ENCODE measurements at places on chromosomes 6 and 20.
A peak's percentile ranks its signal among the peaks of the same experiment; 100 is the strongest.

DNA sequence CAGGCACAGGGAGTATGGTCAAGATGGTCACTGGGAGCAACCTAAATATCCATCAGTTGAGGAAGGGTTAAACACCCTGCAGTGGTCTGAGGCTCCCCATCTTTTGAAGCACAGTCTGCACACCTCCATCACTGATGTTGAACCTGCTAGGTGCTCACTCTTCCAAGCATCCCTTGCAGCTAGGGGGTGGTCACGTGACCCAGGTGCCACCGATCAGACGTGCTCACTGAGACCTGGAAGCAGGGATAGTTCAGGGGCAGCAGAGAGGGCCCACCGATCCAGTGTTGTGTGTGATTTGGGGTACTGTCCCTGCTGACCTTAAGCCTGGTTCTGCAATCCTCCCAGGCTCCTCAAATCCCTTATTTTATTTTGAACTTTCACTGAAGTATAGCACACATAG, 134.6 kb downstream of the CEBPB start:
- no peak for DNase-seq

DNA sequence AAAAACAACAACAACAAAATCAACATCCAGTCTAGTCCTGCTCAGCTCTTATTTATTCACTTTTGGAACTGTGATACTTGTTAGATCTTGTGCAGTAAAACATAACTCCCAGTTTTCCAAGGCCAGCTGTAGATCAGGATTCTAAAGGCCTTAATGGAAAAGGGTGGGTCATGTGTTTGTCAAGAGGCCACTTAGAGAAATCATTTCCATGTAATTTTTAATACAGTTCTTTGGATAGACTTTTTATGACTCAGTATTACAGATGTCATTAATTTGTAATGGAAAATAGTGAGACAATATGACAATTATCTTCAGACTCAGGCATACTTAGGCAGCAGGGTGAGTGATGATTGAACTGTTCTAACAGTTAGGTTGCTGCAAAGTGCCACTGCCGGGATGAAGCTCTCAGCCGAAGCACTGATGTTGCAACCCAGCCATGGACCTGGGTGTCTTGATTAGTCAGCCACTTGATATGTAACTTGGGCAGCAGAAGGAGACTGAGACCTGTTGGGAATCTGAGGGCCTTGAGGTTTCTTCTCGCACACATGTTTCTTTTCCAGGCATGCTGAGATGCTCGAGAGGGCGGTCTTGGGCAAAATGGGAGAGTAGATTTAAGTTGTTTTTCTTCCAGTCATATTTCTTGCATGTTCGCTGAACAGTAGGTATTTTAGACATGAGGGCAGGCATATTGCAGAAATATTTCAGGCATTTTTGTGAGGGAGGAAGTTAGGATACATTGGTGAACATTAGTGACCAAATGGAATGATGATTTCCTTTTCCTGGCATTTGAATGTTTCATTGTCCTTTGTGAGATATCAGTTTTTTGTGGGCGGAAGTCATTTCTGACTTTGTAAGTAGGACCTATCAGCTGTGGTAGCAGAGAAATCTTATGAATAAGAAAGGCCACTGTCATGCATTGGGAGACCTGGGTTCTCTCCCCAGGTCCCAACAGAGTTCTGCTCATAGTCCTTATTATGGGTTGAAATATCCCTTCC, 52.3 kb downstream of the SLX4IP start:
- peak; percentile 25 for DNase-seq

GRCh38 chr20:50439539-50440453, 70.4 kb upstream of the PTPN1 start:
- peak; percentile 41 for DNase-seq

- no peak for DNase-seq
Measured at GRCh38 chr6:84560436-84561390, 203.7 kb downstream of the TBX18 start.

- DNase-seq, result no peak
Measured at GRCh38 chr6:39230654-39231035, 1.4 kb upstream of the KCNK5 start.

- DNase-seq, result no peak
Measured at GRCh38 chr6:77796824-77797809, 144.3 kb downstream of the MEI4 start.

DNA sequence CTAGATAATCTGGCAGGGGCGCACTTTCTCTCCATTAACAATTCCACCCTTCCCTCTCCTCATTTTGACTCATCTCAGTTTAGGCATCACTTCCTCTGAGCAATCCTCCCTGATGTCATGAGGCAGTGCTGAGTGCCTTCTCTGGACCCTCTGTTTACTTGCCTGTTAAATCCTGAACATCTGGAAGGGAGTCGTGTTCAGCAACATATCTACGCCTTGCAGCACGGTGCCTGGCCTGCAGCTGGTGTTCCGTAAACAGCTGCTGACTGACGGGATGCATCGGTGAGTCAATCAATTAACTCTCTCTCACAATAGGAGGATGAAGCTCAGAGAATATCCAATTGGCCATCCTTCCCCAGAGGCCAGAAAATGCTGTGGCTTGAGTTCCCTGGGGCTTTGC, 613.5 kb downstream of the PTPRT start:
- DNase-seq, result no peak

GRCh38 chr6:158954753-158955152, 45.2 kb downstream of the RSPH3 start:
- DNase-seq, result no peak

DNA sequence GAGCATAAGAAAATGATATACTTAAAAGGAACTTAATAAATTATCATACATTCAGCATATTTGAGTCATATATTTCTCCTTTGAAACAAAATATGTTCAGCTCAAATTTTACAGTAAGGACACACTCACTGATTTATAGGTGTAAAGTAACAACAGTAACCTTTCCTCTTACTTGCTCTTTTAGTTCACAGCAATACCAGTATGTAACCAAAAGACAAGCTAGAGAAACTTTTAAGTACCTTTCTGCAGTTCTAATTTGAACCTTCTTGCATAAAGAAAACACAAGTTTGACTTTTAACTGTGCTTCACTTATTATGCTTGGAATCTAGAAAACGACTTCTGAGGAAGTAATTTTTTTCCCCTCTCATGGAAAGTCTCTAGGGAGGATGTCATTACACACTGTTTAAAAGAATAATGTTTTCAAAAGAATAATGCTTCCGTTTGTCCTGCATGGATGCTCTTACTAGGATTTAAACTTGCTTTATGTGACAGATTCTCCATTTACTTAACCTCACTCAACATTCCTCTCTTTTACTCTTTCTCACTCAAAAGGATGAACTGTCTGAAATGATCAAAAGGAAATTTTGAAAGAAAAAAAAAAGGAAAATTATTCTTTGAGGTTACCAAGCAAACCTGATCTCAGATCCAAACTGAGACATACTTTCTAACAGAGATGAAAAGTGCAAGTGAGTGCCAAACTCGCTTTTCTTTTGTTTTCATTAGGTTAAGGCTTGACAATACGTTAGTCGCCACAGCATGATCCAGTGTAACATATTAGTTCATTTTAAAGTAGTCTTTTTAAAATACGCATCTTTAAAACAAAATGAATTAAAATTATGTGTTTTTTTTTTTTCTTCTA, 22.4 kb upstream of the CALHM6 start:
- DNase-seq, result no peak

- DNase-seq, result no peak
Measured at GRCh38 chr6:16816891-16817290, 55.6 kb upstream of the ATXN1 start.

- DNase-seq, result peak; percentile 13
Measured at GRCh38 chr6:88698661-88699060, 264.8 kb downstream of the RNGTT start.

- no peak for DNase-seq
Measured at GRCh38 chr20:61661025-61661424, 404.7 kb downstream of the TAF4 start.

DNA sequence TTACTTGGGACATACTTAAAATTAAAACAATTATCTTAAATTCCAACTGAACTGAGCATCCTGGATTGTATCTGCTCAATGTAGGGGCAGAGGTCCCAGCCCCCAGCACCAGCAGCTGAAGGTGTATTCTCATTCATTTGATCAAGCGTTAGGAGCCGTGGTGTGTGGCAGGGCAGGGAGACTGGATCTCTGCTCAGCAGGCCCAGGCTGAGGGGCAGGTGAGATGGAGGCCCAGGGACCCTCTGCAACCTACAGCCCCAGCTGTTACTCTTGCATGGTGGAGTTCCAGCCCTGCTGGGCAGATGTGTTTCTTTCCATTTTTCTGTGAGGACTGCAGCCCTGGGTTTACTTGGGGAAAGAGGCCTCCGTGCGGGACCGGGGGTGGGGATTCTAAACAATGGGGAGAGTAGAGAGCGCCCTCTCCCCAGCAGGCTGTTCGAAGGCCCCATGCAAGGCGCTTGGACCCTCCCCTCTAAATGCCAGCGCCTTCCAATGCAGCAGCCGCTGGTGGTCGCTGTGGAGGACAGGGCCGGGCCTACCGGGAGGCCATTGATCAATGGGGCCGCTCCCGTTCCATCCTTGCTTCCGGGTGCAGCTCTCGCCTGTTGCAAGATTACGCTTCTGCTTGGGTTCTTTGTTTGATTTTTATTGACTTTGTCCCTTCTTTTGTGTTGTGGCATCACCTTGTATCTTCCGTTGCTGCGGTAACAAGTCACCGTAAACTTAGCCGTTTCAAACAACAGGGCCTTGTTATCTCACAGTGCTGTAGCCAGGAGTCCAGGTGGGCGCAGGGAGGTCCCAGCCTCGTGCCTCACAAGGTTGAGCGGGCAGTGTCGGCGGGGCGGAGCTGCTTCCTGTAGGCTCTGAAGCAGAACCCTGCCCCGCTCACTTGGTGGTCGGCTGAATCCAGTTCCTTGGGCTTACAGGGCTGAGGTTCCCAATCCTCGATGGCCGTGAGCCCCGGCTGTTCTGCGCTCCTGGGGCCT, 134.8 kb upstream of the PHACTR3 start:
- DNase-seq, result no peak

DNA sequence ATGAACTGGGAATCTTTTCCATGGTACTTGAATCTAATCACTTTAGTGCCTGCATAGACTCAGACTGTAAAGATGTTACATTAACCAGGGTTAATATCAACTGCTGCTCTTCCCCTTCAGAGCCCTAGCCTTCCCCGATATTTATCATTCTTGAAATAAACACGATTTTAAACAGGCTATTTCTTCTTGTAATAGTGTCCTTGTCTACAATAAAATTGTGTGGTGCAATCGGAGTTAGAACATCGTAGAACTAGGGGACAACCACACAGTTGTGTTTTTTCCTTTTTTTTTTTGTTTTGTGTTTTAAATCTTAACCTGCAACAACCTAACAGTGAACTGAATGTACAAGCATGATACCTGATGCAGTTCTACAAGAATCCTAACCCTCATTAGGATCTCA, 4.5 kb downstream of the GJA1 start:
- DNase-seq, result no peak

- DNase-seq, result no peak
Measured at GRCh38 chr6:18136260-18136659, 13.8 kb upstream of the NHLRC1 start.

- peak; percentile 34 for DNase-seq
Measured at GRCh38 chr20:32470025-32470861, 112.1 kb downstream of the ASXL1 start.

- DNase-seq, result no peak
Measured at GRCh38 chr20:1823450-1823844, 71.8 kb upstream of the SIRPA start.

DNA sequence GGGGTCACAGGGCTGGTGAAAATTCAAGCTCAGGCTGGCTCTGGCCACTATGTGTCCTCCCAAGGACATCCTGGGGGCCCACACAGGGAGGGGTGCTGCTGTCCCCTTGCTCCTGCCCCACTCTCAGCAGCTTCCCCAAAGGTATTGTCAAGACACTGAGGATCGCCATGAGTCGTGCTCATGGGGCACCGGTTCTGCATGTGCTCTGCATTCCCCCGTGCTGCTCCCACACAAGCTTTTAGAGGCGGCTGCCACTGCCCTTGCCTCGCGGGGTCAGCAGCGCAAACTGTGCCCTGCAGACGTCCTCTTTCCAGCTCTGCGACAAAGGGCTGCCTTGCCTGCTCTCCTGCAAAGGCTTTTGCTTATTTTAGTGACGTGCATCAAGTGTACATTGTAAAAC, 179.8 kb downstream of the ERMARD start:
- no peak for DNase-seq

- no peak for DNase-seq
Measured at GRCh38 chr6:16097382-16098171, 31.3 kb upstream of the MYLIP start.

GRCh38 chr6:143426026-143426425, 24.5 kb downstream of the ADAT2 start:
- DNase-seq, result no peak

DNA sequence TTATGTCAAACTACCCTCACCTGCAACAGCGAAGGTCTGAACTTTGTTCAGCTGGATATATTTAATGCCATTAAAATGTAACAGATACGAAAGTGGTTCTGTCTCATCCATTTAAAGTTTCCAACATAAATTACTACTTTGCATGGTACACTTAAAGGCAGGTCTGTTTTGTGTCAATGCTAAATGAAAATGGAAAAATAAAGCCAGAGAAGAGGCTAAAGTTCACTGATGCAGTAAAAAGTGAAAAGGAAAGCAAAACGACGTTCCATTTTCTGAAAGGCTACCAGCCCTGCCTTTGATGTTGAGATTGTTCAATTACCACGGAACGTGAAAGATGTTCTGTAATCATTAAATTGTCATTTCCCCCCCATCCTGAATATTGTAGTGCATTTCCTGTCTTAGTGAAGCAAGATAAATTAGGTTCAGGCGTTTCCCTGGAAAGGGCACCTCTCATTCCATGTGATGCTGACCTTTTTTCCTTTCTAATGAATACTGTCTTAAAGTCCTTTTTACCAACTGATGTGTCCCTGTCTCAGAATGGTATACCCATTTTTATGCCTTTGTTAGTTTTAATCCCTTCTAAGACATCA, 334.7 kb upstream of the JAG1 start:
- DNase-seq, result no peak

GRCh38 chr20:56032251-56032650, 26.9 kb upstream of the CBLN4 start:
- DNase-seq, result no peak

DNA sequence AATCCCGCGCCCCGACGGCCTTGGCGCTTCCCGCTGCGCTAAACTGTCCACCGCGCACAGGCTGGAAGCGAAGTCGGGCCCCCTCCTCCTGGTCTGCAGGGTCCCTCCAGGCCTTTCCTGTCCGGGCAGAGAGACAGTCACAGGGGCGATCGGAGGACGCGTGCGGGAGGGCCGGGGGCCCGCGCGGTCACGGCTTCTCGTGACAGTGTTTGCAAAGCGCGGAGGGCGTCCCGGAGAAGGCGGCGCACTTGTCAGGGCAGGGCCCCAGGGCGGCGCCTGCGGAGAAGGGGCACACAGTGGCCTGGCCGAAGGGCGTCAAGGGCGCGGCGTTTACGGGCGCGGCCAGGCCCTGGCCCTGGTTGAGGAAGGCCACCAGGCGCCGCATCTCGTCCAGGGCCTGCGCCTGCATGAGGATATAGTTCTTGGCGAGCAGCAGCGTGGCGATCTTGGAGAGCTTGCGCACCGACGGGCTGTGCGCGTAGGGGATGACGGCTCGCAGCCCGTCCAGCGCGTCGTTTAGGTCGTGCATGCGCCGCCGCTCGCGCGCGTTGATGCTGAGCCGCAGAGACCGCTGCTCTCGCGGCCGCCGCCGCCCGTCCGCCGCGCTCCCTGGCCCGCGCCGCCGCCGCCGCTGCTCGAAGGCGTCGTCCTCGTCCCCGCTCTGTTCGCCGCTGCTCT, 763 bp downstream of the BHLHE23 start:
- DNase-seq, result no peak

Data from ACHN (cell line).